ENCODE measurements at places on chromosomes 6 and 20. TPM values are rescaled to one million over a fixed set of nuclear protein-coding genes. Genes with fewer than 3 reads are reported as not detected.

Gene PPP1R16B
- total RNA-seq, result 45.5 TPM

Gene UNC5CL
- total RNA-seq, result 2.8 TPM

GRCh38 chr6:55069132-55069781 lies 105.1 kb upstream of the HCRTR2 start:
- DNase-seq, result no peak

DNA sequence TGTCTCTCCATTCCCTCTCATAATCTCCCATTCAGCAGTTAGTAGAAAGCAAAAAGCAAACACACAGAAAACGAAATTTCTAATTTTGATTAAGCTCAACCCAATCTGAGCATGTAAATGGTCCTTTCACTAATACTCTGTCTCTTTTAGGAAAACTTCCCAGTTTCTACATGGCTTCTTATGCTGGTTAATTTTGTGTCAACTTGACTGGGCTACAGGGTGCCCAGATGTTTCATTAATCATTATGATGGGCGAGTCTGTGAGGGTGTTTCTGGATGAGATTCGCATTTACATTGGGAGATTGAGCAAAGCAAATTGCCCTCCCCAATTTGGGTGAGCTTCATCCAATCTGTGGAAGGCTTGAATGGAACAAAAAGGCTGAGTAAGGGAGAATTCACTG lies 142.2 kb downstream of the MBOAT1 start:
- no peak for DNase-seq

DNA sequence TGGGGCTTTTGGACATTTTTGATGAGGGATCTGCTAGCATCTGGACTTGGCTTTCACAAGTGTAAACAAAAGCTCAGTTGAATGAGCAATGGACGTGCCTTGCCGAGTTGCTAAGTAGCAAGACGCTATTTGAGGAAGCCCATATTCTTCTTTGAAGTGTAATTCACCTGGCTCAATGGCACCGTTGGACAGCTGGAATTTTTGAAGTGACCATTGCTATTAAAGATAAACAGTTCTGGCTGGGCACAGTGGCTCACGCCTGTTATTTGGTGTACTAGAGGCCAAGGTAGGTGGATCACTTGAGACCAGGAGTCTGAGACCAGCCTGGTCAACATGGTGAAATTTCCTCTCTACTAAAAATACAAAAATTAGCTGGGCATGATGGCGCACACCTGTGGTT lies 88.8 kb upstream of the SOX4 start:
- DNase-seq, result no peak

Data from activated naive CD4-positive, alpha-beta T cell treated with anti-CD3 and anti-CD28 coated beads, Interleukin-2, amount 50 U/mL, for 72 hours (primary cell).